Caco-2 (cell line): ENCODE measurements at places on chromosomes 6 and 20. TPM values are rescaled to one million over a fixed set of nuclear protein-coding genes. Genes with fewer than 3 reads are reported as not detected.

MYO6 gene
- 39.9 and 43.0 TPM in 2 replicates for total RNA-seq

SMLR1 gene
- total RNA-seq, result 6.9 and 8.4 TPM in 2 replicates

MCCD1 gene
- total RNA-seq, result not detected in 2 replicates

MATN4 gene
- not detected in 2 replicates for total RNA-seq

- H3K4me1 ChIP-seq, result peaks cover 52% of the 10 kb centered on the region
- H3K27me3 ChIP-seq, result no peaks in the 10 kb centered on the region
- peak; percentile 67 for DNase-seq
- peak within 1 kb of the TSS; percentile 68 for H3K27ac ChIP-seq
- H3K36me3 ChIP-seq, result no peaks in the 10 kb centered on the region
These were observed at the start of gene SPO11 for GRCh38 chr20:57329608-57330221. TSS of gene SPO11 (plus strand) at chr20:57329803. CDS start at chr20:57329868, 65 bp downstream.

DNA sequence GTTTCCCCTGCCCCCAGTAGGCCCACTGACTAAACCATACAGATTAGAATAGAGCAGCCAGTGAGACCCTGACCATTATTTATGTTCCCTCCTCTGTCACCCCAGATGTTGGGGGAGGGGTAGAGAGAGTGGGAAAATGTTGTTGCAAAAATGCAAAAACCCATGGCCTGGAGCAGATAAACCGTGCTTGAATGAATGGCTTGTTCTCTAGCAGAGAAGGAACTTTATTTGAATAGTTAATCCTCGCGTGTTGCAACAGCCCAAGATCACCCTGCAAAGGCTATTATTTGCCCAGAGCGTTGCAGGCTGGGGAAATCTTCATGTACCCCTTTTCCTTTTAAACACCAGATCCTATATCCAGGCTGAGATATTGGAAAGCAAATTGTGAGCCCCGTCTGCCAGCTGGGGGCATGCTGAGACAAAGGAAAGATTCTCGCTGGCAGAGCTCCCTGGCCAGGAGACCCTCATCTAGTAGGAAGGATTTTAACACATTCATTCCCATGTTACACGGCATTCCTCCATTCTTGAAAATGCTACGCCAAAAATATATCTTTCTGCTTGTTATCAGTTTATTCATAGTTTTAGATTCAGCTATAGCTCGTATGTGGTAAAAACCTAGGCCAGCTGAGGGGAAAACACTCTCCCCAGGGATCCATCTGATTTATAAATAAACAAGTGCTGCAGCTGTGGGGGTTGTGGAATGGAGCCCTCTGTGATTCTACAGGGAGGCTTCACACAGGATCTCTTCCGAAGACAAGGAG is 53.0 kb downstream of the LINC00237 start:
- no peak overlapping the region for H3K4me3 ChIP-seq
- no peaks in the 10 kb centered on the region for H3K36me3 ChIP-seq
- H3K27ac ChIP-seq, result peak overlapping the region; percentile 85
- peak; percentile 61 for DNase-seq
- peaks cover 30% of the 10 kb centered on the region for H3K4me1 ChIP-seq
- H3K27me3 ChIP-seq, result no peaks in the 10 kb centered on the region

DNA sequence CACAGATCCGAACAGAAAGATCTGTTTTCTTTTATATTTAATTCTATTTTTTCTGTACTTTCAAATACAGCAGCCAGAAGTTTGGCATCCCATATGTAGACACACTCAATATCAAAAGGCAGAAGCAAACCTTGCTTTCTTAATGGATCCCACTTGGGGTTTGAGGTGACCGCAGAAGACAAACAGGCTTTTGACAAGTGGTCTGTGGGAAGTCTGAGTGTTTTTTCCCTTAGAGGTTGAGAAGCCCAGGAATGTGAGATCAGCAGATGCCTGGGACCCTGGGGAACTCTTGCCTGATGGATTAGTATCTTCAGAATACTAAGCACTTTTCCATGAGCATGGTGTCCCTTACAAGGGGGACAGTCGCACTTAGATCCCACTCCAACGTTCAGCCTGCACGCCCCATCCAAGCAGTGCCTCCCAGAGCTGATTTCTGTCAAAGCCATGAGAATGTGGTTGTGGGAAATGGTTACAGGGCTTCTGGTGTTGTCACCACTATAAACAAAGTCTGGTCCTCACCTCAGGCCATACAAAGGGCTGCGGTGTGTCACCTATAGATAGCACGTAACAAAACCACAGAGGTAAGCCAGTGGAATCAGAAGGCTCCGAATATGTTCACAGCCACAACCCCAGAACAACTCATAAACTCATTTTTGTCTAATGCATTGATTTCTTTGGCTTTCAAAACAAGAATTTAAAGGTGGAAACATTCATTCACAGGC is 12.7 kb downstream of the IL17F start:
- H3K36me3 ChIP-seq, result no peaks in the 10 kb centered on the region
- DNase-seq, result no peak
- no peak overlapping the region for H3K27ac ChIP-seq
- H3K4me1 ChIP-seq, result no peaks in the 10 kb centered on the region
- H3K4me3 ChIP-seq, result no peak overlapping the region
- H3K27me3 ChIP-seq, result no peaks in the 10 kb centered on the region
